ENCODE measurements at places on chromosomes 7 and 10.
A peak's percentile ranks its signal among the peaks of the same experiment; 100 is the strongest.

DNA sequence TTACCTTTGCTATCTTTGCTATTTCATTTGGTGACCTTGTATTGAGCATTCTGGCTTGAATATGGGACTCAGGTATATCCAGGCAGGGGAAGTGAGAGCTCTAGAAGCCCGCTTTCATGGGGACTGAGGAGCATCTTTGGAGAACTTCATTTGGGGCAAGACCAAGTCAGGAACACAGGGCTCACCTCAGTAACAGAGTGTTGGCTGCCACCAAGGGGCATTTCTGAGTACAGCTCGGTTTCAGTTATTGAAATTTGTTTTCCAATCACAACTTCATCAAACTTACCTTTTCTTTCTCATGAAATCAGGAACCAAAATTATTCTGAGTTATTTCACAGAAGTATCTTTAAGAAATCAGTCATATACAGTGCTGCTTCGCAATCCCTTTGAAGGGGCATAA is 337.2 kb downstream of the C7orf25 start:
- DNase-seq, result no peak

DNA sequence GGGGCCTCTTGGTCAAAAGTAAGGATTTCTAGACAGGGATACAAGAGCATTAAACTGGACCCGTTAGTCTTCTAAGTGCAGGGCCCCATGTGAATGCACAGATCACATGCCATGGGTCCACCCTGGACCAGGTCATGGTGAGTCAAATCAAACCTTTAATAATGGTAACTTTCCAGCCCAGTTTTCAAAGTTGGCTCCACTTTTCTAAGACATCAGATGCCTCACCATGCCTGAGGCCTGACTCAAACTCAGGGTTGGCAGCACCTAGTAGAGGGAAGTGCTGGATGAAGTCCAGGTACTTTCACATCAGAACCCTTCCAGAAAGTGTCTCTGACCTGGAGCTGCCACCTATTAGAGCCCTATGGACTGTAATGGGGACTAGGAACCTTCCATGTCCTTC is 9.7 kb upstream of the SMIM30 start:
- DNase-seq, result no peak

DNA sequence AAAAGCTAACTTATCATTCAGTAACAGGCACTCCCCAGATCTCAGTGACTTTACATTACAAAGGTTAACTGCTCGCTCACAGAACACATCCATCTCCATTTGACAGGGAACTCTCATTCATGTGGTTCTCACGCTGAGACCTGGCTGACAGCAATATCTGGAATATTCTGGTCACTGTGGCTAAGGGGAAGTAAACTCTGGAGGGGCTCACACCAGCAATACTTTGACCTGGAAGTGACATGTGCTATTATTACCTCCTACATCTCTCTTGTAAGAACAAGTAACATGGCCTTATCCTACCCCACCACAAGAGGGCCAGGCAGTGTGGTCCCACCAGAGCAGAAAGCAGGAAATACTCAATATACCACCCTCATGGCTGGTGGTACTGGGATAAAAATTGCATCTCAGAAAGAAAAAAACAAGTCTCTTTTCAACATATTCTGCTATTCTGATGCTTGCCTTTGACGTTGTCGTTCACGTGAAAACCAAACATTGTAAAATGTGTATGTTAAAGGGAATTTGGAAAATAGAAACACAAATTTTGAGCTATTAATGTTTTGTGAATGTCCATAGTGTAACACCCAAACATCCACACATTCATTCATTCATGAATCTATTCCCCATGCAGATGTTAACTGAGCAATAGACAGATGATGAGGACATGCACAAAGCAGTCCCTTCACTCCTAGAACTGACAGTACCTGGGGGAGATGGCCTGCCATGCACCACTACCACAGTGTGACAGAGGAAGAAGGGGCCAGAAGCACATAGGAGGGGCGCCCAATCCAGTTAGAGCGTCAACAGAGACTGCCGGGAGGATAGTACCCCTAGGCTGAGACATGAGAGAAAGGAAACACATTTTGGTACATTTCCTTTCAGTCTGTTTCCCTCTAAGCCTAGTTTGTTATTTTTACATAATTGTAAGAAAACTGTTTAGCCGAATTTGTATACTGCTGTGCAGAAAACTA is 166.0 kb upstream of the SP4 start:
- DNase-seq, result peak; percentile 17

- DNase-seq, result no peak
Observed at GRCh38 chr10:88116481-88116880, 253.1 kb downstream of the PTEN start.

DNA sequence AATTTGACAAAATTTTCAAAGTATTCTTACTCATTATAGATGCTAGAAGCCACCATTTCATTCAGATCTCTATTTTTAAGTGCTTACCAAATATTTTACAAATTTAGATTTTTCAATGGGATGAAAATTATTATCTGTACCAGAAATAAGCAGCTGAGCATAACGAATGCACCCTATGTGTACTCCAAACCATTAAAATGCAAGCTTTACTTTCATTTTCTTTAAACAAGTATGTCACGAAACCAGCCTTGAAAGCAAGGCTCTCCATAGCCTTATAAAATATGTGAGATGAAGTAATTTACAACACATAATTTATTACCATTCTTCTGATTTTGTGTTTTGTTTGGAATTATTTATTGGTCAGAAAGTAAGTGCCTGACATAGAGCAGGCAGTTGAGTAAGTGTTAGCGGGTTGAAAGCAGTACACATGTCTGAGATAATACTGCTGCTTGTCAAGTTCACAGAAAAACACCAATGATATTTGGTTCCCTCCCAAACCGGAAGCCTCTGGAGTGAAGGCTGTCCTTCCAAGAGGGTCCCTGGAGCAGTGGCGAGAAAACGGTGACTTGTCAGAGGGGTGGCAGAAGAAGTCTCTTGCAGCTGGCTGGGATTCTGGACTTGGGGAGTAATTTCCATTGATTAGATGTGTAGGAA is 322.7 kb upstream of the PFKP start:
- no peak for DNase-seq

- DNase-seq, result no peak
Observed at GRCh38 chr10:86017841-86018734, 348.5 kb downstream of the GRID1 start.

- DNase-seq, result no peak
Observed at GRCh38 chr7:79403451-79403850, 50.0 kb downstream of the MAGI2 start.

DNA sequence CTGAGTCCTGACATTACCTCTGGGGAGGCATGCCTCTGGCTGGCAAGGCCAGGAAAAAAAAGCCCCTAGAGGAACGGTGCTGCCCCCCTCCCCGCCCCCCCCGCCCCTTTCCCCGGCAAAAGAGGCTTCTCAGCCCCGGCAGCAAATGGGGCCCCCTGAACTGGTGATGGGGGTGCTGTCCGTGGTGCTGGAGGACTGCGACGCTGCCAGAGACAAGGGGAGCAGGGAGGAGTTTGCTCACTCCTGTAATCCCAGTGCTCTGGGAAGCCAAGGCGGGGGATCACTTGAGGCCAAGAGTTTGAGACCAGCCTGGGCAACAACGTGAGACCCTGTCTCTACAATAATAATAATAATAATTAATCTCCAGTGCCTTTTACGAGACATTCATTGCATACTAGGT is 23.7 kb downstream of the SRRM3 start:
- peak; percentile 38 for DNase-seq

- no peak for DNase-seq
Observed at GRCh38 chr10:119007211-119007574, 22.3 kb upstream of the NANOS1 start.

DNA sequence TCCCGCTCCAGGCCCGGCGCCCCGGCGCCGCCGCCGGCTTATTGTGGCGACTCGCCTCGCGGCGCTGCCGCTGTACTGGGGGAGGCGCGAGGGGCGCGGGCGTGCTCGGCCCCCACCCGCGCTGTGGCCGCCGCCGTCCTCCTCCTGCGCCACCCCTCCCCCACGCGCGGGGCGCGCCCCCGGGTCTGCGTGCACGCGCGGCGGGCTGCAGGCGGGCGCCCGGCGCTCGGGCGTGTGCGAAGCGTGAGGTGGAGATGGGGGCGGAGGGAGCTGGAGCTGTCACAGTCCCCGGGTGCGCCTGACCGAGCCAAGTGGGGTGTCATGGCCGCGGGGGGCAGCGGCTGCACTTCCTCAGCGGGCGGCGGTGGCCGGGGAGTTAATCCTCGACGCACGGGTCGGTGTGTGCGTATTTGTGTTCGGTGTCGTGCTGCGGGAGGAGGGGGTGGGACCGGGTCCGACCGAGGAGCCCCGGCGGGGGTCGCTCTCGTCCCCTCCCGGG is 672 bp downstream of the LCOR start:
- DNase-seq, result peak; percentile 61

- DNase-seq, result peak; percentile 56
Observed at GRCh38 chr7:96075510-96076349, 246.2 kb downstream of the SLC25A13 start.

- no peak for DNase-seq
Observed at GRCh38 chr7:93728292-93728691, 153.8 kb upstream of the CALCR start.

DNA sequence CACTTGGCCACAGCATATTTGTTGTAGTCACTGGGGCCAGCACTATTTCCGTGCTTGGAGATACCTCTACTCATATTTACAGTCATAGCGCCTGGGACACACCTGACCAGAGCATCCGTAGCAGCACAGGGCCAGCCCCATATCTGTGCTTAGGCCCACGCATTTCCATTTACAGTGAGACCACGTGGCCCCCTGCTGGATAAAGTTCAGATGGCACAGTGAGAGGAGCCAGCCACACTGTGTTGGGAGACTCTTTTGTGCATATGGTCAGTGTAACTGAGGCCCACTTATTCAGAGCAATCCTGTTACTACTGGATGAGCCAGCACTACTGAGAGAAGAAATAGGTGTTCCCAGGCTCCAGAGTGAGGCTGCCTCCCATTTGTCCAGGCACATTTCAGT is 455.3 kb downstream of the REEP3 start:
- DNase-seq, result peak; percentile 37

DNA sequence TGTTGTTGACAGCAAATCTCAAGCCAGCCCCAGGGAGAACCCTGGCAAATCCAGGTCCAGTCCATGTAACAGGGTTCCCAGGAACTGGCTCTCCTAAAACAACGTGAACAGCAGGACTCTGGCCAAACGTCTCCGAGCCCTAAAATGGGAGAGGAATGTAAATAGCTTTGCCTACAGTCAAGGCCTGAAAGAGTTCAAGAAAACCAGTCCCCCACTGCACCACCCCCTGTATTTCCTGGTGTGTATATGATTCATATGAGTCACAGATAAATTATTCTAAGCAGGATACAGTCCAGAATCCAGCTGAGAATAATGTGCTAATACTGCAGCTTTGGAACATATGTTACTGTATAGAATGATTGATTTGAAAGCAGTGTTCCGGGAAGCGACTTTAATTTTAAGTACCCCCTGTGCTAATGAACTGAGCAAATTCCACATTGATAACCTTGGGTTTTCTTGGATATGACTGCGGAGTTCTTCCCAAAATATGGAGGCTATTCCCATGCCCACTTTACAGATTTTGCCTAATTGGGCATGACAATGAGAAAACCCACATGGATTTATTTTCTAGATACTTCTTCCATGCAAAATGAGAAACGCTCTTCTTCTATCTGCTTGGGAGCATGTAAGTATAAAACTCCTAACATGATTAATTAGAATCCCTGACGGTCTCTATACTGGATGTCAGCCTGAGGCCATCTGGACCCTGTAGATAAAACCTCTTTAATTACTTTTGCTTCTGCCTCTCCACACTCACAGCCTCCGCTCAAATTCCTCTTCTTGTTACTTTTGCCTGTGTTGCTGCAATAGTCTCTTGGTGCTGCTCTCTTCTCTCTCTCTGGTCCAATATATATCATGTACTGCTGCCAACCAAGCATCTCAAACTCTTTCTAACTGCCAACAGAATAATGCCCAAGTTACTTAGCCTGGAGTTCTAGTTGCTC is 50.2 kb downstream of the LAMB4 start:
- no peak for DNase-seq

DNA sequence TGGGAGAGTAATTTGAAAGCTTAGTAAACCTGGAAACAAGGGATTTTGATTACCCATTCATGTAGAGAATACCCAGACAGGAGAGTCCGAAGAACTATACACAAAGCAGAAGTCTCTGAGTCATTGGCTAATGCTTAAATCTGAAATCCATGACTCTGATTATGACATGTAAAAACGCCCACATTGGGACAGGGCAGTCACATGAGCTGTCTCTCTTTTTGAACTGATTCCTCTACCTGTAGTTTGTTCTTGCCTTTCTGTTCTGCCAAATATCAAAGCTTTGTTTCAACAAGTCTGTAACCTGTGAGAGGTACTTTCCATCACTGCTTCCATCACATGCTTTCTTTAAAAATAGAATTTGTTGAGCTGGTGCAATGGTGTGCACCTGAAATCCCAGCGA is 4.3 kb upstream of the GPNMB start:
- no peak for DNase-seq

DNA sequence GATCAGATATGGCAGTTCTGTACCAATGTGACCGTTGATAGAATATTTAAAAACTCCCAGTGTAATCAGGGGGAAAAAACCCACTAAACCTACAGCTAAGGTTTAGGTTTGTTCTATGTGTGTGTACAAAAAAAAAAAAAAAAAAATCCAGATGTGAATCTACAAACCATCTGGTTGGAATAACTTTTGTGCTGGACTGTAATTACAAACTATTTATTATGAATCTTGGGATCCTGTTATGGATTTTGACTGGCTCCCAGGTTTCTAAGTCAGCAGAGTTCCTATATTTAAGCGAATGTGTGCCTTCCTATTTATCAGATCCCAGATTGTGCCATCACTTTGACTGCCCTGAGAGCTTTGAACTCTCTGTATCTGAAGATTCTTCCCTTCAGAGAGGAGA is 29.1 kb downstream of the BMPER start:
- DNase-seq, result no peak

DNA sequence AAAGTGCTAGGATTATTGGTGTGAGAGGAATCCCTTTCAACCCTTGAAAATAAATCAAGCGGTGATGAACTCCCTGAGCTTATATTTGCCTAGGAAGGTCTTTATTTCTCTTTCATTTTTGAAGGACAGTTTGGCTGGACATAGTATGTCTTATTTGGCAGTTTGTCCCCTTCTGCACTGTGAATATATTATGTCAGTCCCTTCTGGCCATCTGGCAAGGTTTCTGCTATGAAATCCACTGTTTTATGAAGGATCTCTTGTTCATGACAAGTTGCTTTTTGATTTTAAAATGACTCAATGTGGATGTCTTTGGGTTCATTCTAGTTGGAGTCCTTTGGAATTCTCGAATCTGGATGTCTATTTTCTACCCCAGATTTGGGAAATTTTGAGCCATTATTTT is 21.7 kb upstream of the MCM10 start:
- no peak for DNase-seq

GRCh38 chr7:135911099-135911498 is 66.1 kb downstream of the MTPN start:
- no peak for DNase-seq

- no peak for DNase-seq
Observed at GRCh38 chr10:32379318-32379949, 32.5 kb upstream of the EPC1 start.

- DNase-seq, result no peak
Observed at GRCh38 chr10:64261676-64262075, 740.5 kb downstream of the REEP3 start.

- no peak for DNase-seq
Observed at GRCh38 chr10:52442576-52442975, 128.5 kb downstream of the DKK1 start.

- no peak for DNase-seq
Observed at GRCh38 chr10:27995311-27995710, 3.6 kb downstream of the ODAD2 start.

- no peak for DNase-seq
Observed at GRCh38 chr7:155306673-155307470, 9.2 kb downstream of the INSIG1 start.

- DNase-seq, result peak; percentile 96
Observed at GRCh38 chr7:43572516-43573049, 10.3 kb upstream of the STK17A start.

- DNase-seq, result peak; percentile 33
Observed at GRCh38 chr7:148142660-148143248, 447.8 kb upstream of the C7orf33 start.

Data from NCI-H460 (cell line).